LHCN-M2 (cell line): ENCODE measurements at places on chromosomes 6 and 20. TPM values are rescaled to one million over a fixed set of nuclear protein-coding genes. Genes with fewer than 3 reads are reported as not detected.

- peak; percentile 78 for DNase-seq
These were observed 188.6 kb downstream of the PRL start for GRCh38 chr6:22108199-22108598.

DEF6 gene
- total RNA-seq, result 0.06 and 0.13 TPM in 2 replicates

- no peak for DNase-seq
These were observed 536.5 kb upstream of the MARCKS start for GRCh38 chr6:113320653-113321052.

CEP43 gene
- 24.2 and 24.7 TPM in 2 replicates for total RNA-seq

GRCh38 chr20:16732506-16733152 is 2.8 kb downstream of the SNRPB2 start:
- no peak for DNase-seq

GRCh38 chr6:34416877-34417371 is 8.9 kb downstream of the RPS10 start:
- DNase-seq, result no peak

- DNase-seq, result peak; percentile 74
These were observed 73.0 kb upstream of the NHSL1 start for GRCh38 chr6:138572167-138572875.

DNA sequence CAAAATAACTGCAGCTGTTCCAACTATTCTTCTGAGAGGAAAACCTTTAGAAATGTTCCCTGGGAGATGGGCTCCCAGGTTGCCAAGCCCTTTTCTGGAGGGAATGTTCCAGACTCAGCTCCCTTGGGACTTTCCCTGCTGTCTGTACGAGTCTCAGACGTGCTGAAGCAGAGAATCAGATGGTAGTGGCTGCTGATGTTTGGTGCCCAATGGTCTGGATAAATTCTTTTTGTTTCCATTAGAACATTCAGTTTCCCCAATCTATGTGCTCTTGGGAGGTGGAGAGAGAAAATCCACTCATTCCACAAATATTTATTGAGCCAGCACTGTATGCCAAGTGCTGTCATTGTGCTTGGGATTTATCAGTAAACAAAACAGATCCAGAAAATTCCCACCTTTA is 40.0 kb downstream of the SNHG17 start:
- peak; percentile 76 for DNase-seq

RTF2 gene
- total RNA-seq, result 77.2 and 81.4 TPM in 2 replicates

NRSN1 gene
- total RNA-seq, result not detected in 2 replicates

POU3F2 gene
- 0.19 TPM in 1 of 2 replicates, not detected in the other for total RNA-seq

GRCh38 chr20:6017880-6018279 is 36.0 kb downstream of the LRRN4 start:
- no peak for DNase-seq

GRCh38 chr6:2827142-2827541 is 14.5 kb downstream of the SERPINB1 start:
- no peak for DNase-seq

- DNase-seq, result peak; percentile 51
These were observed 218.4 kb downstream of the LMBRD1 start for GRCh38 chr6:69578361-69578890.

SGK2 gene
- total RNA-seq, result not detected in 2 replicates

- no peak for DNase-seq
These were observed 35.4 kb downstream of the SLC16A10 start for GRCh38 chr6:111122458-111123286.

RBM38 gene
- total RNA-seq, result 7.4 and 8.6 TPM in 2 replicates

- DNase-seq, result no peak
These were observed 76.8 kb upstream of the SYNDIG1 start for GRCh38 chr20:24392612-24393011.

DNA sequence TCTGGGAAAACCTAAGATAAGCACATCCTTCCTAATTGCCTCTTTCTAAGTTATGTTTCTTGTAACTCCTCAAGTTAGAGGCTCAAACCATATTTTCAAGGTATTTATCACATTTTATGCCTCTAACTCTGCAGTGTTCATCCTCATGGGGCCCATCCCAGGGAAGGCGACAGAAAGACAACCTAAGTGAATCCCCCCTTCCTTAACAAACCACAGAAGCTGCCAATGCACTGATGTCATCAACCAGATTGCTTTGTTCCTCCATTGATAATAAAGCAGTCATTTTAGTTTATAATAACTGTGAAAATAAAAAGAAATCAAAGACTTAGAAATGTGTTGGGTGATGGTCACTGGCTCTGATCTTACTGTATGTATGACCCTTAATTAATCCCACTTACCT is 119.5 kb upstream of the TCF21 start:
- peak; percentile 55 for DNase-seq

DNA sequence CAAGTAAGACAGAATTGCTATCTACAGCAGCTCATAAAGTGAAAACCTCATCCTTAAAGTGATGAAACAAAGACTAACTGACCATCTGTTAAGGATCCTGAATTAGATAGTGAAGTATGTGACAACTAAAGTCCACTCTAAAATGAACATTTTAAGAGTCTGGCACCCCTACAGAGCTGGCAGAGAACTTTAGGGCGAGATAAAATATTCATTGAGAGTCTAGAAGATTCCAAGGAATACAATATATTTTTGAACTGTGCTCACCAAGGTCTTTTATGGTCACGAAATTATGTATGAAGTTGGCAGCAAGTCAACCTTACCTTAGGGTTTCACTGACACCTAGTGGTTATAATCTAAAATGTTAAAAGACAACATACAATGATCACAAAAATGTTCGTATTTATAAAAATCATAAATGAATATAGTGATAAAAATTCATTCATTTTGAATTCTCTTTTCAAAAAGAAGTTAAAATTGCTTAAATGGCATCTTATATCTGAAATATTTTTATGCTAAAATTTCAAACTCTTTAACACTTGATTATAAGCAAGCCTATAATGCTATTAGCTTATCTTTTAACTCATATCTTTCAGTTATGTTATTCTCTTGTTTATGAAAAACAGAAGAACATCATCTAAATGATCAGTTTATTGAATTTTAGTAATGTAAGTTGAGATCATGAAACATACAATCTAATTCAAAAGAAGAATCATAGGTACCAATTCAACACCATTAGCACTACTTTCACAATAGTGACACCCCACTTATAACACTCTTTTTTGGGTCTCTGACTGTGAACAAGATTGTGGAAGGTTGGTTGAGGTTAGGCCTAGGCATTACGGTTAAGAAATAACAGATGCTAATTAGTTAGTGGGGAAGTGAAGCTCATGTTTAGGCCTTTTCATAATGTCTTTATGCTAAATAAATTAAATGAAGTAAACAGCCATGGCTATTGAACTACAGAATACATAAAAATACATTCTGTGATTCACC is 27.5 kb downstream of the RSPH3 start:
- DNase-seq, result peak; percentile 55

COL11A2 gene
- 0.96 and 1.1 TPM in 2 replicates for total RNA-seq

- DNase-seq, result no peak
These were observed 186.7 kb downstream of the GJA10 start for GRCh38 chr6:90080876-90081481.

MLN gene
- not detected in 2 replicates for total RNA-seq

DNA sequence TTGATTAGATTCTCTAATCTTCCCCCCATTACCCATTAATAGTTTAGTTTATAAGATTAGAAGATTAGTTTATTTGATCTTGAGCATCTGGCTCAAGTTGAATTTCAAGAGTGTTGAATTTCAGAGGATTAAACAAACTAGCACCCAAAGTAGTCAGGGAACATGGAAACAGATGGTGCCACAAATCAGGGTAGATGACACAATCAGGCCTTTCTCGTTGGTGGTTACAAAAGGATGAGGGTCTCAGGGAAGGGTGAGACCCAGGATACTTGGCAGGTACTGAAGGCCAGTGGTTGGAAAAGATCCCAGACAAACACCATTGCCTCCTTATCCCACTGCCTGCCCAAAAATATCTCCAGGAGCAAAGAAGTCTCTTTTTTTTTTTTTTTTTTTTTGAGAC is 29.5 kb upstream of the ADGRF1 start:
- no peak for DNase-seq

DNA sequence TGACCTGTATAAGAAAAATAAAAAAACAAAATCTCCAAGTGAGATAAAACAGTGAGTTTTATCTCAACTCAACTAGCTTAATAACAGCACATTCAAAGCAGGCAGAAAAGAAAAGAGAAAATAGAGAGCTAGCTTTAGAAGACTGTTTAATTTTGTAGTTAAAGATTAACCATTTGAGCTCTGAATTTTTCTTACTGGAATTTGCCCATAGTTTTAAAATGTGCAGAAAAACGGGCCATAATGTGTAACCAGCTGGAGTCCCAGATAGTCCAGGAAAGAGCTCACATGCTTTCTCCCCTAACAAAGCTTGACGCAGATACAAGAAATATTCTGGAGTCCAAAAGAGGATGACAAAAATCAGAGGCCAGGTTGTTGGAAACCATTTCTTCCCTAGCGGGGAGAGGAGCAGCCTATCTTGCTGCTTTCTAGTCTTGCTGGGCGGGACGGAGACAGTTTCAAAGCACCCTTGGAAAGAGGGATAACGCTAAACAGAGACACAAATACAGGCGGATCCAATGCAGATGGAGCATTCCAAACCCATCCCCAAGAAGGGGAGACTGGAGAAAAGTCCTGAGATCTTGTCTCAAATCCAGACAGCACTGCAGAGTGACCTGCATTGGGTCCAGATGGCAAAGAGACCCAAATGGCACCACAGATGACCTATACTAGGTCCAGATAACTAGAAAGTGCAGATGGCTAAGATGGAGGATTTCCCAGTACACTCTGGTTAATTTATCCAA is 16.1 kb downstream of the TTK start:
- no peak for DNase-seq

DNA sequence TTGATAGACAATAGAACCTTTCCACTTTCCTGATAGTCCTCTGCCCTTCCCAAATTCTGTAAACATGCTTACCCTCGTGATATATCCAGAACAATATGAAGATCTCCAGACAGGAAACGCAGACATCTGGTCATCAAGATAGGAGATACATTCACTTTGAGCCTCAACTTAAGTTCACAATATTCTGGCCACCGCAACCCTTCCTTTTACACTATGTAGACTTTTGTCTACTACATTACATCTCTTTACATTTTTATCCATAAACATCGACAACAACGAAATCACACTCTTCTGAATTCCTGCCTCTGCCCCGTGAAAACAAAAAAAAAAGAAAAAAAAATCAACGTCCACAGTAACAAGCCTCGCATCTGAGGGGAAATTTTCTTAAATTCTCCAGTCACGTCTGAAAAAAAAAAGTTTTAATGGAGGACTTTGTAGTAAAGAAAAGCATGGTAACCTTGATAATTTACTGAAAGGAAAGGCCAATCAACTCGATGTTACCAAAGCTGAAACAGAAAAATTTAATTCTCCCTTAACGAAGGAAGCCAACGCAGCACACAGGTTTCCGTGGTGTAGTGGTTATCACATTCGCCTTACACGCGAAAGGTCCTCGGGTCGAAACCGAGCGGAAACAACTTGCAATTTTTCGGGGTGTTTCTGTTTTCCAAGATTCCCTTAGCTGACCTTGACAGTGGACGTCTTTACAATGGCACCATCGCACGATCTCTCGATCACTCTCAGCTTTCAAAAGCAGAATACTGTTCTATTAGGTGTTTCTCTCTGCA is 21.8 kb downstream of the POM121L2 start:
- peak; percentile 63 for DNase-seq

SIM1 gene
- 2.2 and 4.7 TPM in 2 replicates for total RNA-seq

MOG gene
- not detected in 2 replicates for total RNA-seq

DNA sequence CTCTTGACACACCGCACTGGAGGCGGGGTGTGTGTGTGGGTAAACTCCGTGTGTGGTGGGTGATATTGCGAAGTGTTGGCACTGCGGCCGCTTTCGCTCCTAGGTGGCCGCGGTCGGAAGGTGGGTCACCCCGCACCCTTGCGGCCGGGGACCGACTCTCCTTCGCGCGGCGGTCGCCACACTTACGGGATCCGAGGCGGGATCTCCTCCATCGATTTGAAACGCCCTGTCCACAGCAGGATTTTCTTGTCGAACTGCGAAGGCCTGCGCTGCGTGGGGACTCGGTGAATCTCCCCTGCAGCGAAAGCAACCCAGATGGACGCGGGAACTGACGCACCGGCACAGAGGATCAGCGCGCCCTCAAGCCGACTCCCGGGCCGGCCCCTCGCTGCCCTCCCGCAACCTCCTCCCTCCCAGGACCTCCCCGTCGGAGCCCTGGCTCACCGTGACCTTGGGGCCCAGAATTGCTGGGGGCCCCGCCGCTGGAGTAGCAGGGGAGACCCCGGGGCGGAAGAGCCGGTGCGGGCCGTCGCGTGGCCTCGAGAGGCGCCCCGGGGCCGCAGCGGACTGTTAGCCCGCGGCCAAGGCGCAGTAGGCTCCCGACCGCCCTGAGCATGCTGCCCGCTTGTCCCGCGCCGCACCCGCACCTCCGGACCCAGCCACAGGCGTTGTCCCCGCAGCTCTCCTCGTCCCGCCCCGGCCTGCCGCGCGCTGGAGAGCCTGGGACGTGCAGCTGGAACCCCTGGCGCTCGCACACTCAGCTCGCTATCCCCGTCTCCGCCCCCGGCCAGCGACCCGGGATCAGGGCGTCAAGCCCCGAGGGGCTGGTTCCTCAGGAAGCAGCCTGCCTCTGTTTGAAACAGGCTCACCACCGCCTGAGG is at the start of gene FAM162B:
Gene FAM162B (minus strand): TSS at position 759 of the 881 bp plus-strand sequence. CDS start 143 bp downstream, at position 616.
- DNase-seq, result no peak

COX4I2 gene
- not detected in 2 replicates for total RNA-seq

- DNase-seq, result peak; percentile 26
These were observed 191.7 kb upstream of the RIN2 start for GRCh38 chr20:19566226-19566945.

DNA sequence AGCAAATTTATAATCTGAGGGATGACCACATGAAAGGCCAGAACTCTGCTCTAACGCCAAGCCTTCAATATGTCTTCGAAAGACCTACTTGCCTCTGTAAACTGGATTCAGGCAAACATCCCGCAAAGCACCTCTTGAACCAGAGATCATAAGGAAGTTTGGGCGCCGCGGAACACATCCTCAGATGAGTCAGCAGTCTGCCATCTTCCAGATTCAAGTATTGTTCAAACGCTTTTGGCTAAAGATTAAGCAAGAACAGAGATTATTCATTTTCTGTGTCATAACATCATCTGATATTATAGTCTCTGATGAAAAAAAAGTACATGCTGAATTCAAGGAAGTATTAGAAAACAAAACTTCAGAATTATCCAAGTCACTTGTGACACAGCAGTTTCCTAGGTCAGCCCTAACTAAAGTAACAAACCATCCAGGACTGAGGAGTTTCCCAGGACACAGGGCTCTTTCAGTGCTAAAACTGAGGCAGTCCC is 20.8 kb downstream of the TBC1D7 start:
- DNase-seq, result peak; percentile 59

GRCh38 chr6:106631346-106631745 is 2.0 kb downstream of the QRSL1 start:
- peak; percentile 62 for DNase-seq

DNA sequence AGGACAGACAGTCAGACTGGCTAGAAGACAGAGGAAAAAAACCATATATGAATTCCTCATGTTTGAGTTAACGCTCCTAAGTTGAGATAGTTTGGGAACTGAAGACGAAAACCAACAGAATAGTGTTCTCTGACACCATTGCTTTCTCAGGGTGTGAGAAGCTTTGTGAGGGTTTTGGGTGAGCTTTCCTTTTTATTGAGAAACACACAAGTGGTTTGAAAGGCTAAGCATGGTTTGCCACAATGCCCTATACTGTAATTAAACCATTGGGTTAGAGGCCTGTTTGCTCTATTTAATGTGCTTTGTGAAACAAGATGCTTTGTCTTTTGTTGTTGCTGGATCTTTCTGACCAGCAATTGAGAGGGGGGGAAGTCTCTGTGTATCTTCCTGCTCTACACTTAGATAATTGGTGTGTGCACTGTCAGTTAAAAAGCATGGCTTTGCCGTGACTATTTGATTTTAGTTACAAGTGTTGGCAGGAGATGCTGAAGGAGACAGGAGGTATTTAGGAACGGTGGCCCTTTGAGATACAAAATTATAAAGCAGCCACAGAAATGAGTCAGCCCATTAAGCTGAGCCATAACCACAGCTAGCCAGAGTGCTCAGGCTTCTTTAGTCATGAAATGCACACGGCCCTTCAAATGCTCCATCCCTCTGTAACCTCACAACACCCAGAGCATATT is 273.0 kb upstream of the PREP start:
- DNase-seq, result peak; percentile 95
